ENCODE measurements at places on chromosomes 13 and 19.

GRCh38 chr13:58963321-58963720, 1200.4 kb downstream of the DIAPH3 start:
- DNase-seq, result no peak

- DNase-seq, result no peak
Observed at GRCh38 chr13:43665388-43665787, 121.4 kb downstream of the ENOX1 start.

GRCh38 chr19:15248648-15249527, 16.6 kb upstream of the EPHX3 start:
- no peak for DNase-seq

GRCh38 chr13:44317752-44318151, 55.9 kb upstream of the SERP2 start:
- no peak for DNase-seq

DNA sequence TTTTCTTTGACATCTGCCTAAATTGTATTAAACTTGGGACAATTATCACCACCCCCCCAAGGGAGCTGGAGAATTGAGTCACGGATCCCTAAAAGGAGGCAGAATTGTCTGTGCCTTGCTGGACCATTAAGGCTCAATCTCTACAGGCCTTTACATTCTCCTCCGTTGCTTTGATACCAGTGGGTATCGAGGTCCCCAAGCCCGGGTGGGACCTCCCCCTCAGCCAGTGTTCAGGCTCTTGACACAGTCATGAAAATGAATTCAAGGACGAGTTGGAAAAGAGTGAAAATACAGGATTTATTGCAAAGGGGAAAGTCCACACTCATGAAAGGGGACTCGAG, 5.6 kb downstream of the PPP1R15A start:
- no peak for DNase-seq

DNA sequence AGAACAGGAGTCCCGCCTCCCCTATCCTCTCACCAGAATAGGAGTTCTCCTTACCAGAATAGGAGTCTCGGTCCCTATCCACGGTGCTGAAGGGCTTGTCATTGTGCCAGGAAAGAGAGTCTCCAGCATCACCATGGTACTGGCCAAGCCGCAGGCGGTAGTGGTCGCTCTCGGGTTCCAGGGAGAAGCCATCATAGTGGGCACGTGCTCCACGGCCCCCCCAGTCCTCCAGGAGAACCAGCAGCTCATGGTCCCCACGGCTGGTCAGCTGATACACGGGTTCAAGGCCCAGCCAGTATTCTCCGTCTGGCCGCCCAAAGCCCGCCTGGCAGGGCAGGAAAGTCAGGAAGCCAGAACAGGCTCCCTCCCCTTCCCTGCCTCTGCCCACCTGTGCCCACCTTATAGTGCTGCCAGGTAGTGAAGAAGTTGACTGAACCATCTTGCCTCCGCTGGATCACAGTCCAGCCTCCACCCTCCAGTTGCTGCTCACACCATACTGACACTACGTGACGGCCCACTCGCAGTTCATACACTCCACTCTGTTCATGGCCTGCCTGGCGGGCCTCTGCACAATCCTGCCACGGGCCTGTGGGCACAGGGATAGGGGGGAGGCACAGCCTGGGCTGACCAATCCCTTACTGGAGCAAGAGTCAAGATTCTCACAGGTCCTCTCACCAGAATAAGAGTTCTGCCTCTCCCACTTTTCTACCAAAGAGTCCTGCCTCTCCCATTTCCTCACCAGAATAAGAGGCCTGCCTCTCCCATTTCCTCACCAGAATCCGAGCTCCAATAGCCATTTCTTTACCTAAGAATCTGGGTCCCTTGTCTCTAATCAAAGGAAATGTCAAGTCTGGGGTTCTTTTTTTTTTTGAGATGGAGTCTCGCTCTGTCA, 7.4 kb downstream of the SHFL start:
- no peak for DNase-seq

GRCh38 chr13:19680751-19681150, 47.3 kb downstream of the MPHOSPH8 start:
- no peak for DNase-seq

- DNase-seq, result no peak
Observed at GRCh38 chr13:40667622-40667978, 1.2 kb upstream of the FOXO1 start.

- no peak for DNase-seq
Observed at GRCh38 chr19:6464070-6464873, at the start of gene CRB3. Gene CRB3, plus strand, starts transcription at chr19:6464271. Its CDS starts 431 bp downstream, at chr19:6464702.

- DNase-seq, result no peak
Observed at GRCh38 chr13:35349673-35350278, 126.7 kb downstream of the MAB21L1 start.

- no peak for DNase-seq
Observed at GRCh38 chr19:1606138-1606651, 933 bp upstream of the UQCR11 start.

GRCh38 chr19:18179957-18180356, 6.3 kb downstream of the IFI30 start:
- DNase-seq, result no peak

DNA sequence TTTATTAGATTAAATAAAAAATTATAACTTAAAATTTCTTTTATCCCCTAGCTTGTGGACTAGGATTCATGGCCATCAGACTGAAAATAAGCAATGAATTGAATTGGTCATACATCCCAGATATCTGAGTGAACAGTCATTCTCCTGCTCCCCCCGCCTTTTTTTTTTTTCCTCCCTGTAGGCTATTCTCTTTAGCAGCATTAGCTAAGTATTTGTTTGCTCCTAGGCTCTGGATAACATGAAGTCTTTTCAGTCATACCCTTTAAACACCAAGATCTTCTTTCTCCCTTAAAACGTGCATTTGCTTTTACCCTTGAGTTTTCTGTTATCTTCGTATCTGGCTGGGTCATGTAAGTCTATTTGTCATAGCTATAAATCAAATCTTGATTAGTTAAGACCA, 866.7 kb upstream of the SPRY2 start:
- no peak for DNase-seq

GRCh38 chr19:34979819-34980640, 16.0 kb upstream of the ZNF792 start:
- no peak for DNase-seq

DNA sequence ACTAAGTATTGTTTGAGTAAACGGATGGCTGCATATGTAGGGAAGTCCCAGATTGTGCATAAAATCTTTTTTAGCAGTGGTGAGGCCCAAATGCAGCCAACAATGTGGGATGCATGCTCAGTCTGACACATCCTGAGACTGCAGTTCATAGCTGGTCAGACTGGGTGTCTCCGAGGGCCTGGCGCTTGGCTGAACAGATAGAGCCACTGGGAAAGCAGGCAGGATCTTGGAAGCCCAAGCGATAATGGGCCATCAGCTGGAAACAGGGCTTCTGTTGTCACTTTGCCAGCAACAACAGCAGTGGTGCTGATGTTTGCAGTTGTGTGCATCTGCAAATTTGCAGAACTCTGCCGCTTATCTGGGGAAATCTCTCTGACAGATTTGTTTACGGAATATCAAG, 36.1 kb downstream of the MTUS2 start:
- no peak for DNase-seq

DNA sequence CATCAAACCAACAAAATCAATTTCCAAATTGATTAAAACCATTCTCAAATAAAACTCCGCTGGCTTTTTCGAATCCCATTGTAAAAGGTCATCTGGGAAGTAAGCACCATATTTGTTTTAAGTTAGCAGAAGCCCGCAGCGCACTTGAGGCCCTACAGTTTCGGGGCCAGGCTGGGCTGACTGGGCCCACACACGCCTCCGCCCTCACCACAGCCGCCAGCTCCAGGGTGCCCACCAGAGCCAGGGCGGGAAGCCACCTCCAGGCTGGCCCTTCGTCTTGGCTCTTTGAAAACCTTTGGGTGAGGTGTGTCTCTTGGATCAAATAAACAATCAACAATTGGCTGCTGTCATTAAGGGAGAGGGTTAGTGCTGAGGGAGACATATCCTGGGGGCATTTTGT, 133.3 kb downstream of the SOX1 start:
- no peak for DNase-seq

- DNase-seq, result no peak
Observed at GRCh38 chr19:35211545-35212230, 16.9 kb downstream of the FAM187B start.

- DNase-seq, result no peak
Observed at GRCh38 chr13:112248862-112249592, 127.1 kb upstream of the SPACA7 start.

DNA sequence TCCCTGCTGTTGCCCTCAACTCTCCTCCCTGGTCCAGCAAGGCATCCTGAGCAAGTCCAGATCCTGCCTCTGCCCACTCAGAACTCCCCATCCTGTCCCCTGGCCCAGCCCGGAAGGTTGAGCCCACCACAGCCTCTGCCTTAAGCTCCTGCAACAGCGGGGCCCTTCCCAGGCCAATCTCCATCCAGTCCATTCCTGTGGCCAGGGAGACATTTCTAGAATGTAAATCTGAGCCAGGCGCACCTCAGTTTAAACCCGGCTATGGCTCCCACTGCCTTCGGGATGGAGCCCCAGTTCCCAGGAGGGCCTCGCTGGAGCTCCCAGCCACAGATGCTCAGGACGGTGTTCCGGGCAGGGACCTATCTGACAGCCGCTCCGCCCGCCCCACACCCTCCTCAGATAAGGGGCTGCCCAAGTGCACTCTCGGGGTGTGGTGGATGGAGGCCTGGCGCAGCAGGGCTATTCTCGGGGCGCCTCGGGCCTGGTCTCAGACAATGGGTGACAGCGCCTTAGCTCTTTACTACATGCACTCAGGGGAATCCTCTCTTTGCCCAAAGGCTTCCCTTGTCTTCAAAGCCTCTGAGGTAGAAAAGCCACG, 5.3 kb downstream of the TRAPPC6A start:
- no peak for DNase-seq

DNA sequence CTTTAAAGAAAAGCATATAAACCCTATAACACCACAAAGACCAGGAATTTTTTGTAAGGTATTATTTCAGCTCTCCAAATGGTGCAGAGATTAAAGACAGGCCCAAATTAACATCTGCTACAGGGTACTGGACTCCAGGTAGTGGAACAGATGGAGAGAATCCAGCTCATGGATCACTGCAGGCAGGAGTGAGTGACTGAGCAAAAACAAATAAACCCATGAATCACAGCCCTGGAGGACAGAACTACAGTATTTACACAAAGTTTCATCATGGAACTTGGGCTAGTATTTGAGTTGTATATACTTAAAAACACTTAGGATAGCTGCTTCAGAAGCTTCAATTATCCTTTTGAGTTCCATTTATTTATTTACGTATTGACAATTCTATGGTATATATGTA, 132.8 kb upstream of the SPRY2 start:
- no peak for DNase-seq

GRCh38 chr19:45953676-45954075, 20.0 kb downstream of the NOVA2 start:
- DNase-seq, result no peak

- no peak for DNase-seq
Observed at GRCh38 chr19:7505682-7506384, 10.1 kb upstream of the ZNF358 start.

- DNase-seq, result no peak
Observed at GRCh38 chr13:64819081-64819480, 2411.1 kb downstream of the PCDH9 start.

- DNase-seq, result no peak
Observed at GRCh38 chr13:35599384-35599783, 122.9 kb upstream of the MAB21L1 start.

- no peak for DNase-seq
Observed at GRCh38 chr13:109510013-109510412, 276.4 kb downstream of the IRS2 start.

DNA sequence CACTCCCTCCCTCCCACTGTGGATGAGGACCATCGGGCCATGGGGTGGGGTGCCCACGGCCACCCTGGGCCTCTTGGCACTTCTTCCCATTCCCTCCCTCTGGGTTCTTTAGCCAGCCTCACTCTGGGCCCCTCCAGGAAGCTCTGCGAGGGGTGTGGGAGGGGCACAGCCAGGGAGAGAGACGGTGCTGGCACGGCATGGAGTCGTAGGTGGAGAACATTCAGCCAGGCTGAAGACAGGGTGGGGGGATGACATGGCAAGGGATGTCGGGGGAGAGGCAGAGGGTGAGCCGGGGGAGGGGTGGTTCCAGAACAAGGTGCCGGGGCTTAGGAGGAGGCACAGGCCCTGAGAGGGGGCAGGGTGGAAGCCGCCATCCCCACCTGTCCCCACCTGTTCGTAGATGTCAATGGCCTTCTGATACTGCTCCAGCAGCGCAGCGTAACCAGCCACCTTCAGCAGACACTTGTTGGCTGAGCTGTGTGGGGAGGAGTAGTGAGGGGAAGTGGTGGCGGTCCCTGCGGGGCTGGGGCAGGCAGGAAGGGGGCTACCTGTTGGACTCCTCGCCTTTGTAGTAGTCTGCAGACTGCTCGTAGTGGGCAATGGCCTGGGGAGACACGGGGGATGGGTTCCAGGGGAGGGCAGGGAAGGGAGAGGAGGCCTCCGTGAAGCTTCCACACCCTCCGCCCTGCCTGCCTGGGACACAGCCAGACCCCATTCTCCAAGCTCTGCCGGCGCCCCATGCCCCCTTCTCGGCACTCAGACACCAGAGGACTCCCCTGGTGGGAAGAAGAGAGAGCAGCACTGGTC, 8.8 kb upstream of the KPTN start:
- no peak for DNase-seq

DNA sequence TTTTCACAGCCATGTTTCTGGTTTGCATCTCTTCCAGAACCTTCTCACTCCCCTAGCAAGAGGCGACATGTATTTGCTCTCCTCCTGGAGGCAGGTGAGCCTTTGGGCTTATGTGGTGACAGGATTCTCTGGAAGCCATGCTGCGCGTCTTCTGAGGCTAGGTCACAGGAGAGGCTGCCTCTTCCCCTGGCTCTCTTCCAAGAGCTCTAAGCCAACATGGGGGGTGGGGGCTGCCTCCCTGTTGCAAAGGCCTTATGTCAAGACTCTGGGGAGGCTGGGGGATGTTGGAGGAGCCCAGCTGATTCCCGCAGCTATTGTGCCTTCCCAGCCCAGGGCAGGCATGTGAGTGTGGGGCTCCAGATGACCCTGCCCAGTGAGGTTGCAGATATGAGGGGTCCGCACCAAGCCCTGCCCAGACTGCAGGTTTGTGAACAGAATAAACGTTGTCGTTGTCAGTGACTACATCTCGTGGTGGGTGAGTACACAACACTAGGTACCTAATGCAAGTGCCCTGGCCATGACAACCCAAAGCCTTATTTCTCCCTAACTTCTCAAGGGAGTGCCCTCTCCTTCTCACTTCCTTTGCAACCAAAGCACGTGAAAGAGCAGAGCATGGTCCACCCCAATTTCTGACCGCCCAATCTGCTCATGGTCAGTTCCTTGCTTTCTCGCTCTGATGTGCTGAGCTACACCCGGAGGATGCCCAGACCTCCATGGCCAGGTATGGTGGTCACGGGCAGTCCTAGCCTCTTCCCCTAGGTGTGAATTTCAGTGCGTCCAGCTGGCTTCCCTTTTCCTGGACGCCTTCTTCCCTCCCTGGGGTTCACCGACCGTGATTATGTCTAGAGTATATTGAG, 44.9 kb downstream of the TEX29 start:
- no peak for DNase-seq

DNA sequence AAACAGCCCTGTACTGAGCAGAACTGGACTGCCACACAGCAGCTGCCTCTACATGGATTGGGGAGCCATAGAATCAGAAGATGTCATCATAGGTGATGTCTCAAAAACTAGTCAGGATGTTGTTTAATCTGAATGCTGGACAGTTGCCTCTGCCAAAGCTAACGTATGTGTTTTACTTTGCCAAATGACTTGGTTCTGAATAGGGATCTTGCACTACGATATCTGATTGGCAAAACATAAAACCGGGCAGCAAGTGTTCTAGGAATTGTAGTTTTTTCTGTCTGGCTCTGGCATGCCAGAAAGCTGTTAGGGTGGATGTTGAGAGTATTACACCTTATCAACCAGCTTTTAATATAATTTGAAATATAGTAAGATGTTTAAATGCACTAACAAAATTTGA, 645.9 kb downstream of the GPC5 start:
- no peak for DNase-seq

- DNase-seq, result no peak
Observed at GRCh38 chr19:1970003-1970805, 29.2 kb downstream of the CSNK1G2 start.

All from NT2/D1 (cell line).